Hematopoietic multipotent progenitor cell treated with erythropoietin and hydrocortisone succinate and interleukin-3 and kit ligand, for 17 days (in vitro differentiated cells): ENCODE measurements at places on chromosomes 16 and 17.

DNA sequence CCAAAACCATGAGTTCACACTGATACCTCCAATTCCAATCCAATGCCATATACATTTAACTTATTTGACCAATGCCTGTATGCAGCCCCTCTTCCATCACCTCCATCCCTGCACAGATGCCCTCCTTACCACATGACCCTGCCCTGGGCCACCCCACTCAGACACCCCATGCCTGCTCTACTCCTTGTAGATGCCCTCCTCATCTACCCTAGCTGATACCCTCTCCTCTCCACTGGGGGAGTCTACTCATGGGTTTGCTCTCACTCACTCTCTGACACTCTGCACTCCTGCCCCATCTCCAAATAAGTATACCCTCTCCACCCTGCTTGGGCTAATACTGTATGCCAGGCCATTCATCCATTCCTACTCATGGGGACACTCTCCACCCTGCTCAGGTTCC, 16.0 kb upstream of the CMTM4 start:
- no peak for DNase-seq

DNA sequence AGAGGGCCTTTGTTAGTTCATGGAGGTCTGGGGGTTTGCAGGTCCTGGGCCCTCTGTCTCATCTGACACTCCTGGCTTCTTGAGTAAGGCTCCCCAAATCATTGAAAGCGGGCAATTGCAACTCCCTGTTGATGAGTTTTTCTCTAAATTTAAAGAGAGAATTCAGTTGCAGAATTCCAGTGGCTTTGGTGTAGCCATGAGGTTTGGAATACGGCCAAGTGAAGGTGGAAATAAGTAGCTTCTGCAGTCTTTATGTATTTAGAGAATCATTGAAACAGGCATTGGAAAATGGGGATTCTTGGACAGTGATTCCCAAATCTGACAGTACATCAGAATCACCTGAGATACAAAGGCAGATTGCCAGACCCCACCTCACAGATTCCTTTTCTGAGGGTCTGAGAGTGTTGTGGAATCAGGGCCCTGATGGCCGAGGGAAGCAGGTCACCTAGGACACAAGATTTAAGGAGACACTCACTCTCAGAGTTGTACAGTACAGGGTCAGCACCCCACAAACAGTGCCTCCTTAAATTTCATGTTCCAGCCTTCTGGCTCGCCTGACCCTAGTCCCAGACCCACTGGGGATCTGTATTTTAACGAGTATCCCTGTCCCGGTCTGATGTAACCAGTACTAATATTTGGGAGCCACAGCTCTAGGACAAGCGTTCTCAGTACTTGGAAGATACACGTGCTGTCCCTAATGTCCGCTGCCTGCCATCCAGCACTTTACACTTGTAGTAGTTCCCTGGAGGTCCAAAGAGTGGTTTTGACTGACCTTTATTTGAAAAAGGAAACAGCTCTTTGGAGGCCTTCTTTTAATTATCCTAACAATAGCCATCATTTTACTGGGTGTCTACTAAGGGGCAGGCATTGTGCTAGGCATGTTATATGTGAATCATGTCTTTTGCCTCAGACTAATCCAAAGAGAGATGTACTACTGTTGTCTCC, 37.8 kb downstream of the YPEL2 start:
- no peak for DNase-seq

GRCh38 chr17:13329421-13329820, 272.3 kb downstream of the HS3ST3A1 start:
- DNase-seq, result no peak

DNA sequence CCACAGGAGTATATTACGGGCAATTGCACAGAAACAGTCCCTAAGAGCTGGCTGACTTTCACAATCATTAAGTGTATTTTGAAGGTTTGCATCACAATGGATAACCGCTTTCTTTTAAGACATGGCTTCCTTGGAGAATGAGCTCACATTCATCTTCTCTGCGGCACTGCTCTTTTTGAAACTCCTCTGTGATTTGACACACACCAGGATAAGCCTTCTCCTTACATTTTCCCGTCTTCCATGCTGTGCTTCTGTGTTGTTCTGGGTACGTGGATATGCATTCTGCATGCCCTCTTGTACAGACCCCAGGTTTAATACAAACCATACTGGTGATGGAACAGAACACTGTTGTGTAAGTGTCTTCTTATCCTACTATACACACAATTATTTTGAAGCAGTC, 89.5 kb upstream of the METRNL start:
- no peak for DNase-seq

DNA sequence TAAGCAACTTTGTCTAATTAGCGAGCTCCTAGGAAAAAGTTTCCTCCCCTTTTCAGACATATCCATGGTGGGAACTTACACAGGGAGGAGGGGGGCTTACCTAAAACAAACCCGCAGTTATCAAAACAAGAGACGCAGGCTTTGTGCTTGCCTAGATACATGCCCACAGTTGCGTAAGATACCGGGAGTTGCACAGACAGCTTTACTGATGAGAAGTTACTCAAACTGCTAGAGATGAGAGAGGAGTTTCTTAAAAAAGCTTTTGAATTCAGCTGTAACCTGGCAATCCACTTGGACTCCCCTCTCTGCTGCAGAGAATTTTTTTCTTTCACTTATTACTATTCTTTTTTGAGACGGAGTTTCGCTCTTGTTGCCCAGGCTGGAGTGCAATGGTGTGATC, 6.8 kb upstream of the ZP2 start:
- no peak for DNase-seq

GRCh38 chr16:17389384-17389783, 81.4 kb downstream of the XYLT1 start:
- no peak for DNase-seq

DNA sequence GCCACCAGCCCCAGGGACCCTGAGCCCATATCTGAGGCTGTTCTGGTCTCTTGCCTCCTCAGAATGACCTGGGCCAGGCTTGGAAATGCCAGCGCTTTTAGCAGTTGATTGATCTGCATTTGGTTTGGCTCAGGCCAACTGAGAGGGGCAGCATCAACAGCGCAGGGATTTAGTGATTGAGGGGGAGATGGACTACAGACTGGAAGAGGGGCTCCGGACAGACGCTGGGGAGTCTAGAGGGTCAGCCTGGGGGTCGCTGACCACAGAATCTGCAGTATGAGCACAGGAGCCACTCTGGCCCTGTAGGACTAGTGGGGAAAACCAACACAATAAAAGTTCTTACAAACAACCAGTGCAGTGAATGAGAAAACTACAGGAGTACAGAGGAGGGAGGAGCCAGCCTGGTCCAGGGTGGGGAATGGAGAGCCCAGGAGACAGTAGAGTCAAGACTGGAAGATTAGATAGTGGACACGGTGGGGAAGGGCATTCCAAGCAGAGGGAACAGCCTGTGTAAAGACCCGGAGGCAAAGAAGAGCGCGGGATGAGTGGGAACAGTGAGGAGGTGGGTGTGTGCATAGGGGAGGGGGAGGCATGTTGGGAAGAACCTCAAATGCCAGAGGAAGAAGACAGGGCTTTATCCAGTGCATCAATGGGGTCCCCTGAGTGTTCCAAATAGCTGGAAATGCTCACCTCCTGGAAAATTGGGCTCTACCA, 128.9 kb downstream of the MRM1 start:
- DNase-seq, result no peak

DNA sequence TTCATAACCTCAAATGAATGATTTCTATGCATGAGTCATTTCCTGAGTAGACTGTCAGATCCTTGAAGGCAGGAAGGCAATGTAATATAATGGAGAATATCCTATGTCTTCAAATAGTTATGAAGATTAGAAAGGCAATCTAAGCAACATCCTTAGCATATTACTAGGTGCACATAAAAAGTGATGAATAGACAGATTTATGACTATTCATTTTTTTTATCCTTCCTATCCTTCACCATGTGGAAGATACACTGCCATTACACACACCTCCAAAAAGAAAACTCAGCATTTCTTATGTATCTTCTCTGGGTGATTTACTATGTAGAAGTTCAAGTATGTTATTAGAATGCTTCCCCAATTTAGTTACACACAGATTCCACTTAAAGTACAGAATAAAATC, 126.4 kb upstream of the MAF start:
- DNase-seq, result no peak

- DNase-seq, result no peak
Observed at GRCh38 chr16:19677402-19677801, 40.6 kb downstream of the KNOP1 start.

GRCh38 chr16:57409870-57410587, 5.5 kb downstream of the CCL17 start:
- no peak for DNase-seq

- DNase-seq, result no peak
Observed at GRCh38 chr17:73841431-73842060, 197.3 kb upstream of the SDK2 start.

- no peak for DNase-seq
Observed at GRCh38 chr16:55000595-55000994, 69.9 kb downstream of the IRX5 start.

DNA sequence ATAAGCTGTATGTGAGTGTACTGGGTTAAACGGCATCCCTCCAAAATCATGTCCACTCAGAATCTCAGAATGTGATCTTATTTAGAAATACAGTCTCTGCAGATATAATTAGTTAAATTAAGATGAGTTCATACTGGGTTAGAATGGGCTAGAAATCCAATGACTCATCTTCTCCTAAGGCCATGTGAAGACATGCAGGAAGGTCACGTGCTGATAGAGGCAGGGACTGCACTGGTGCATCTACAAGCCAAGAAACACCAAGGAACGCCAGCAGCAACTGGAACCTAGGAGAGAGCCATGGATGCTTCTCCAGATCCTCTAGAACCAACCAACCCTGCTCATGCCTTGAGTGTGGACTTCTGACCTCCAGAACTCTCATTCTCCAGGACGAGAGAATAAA, 241.0 kb downstream of the XYLT1 start:
- DNase-seq, result no peak

DNA sequence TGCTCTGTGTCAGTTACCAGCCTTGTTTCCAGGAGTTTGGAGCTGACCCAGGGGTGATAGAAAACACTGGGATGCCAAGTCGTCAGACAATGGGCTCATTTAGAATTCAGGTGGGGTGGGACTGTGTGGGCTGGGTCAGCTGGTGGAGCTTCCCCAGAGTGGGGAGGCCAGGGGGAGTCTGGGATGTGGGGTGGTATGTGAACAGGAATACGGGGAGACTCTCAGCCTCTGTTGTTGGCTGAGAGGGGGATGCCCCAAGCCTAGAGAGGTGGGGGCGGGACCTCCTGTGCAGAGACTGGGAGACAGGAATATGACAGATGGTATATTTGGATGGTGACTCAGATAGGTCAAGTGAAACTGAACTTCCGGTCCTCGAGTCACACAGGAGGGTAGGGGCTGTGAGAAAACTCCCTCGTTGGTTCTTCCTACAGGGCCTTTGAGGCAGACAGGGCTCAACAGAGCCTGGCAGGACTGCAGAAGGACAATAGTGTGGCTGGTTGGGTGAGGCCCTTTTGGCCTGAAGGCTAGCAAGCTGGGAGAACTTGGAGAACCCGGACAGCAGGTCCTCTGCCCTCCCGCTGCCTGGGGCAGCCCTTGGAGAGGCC, 23.7 kb downstream of the CDH1 start:
- no peak for DNase-seq

- DNase-seq, result no peak
Observed at GRCh38 chr16:74718140-74718539, 17.5 kb upstream of the MLKL start.

- DNase-seq, result no peak
Observed at GRCh38 chr17:70629902-70630301, 460.6 kb downstream of the KCNJ2 start.

DNA sequence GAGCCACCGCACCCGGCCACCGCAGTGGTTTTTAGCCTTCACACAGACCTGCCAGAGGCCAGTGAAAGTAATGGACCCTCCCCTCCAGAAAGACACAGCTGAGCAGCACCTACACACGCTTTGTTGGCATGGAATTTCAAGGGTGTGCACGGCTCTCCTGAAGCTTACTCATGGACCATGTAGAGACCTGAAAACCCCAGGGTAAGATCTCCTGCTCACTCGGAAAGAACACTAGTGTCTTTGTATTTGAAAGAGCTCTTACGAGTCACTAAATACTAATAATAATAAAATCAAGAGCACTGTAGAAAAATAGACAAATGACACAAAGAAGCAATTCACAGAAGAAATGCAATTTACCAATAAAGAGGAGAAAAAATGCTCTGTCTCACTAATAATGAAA, 20.0 kb downstream of the SLC43A2 start:
- DNase-seq, result no peak

GRCh38 chr16:17078931-17079631, 391.7 kb downstream of the XYLT1 start:
- no peak for DNase-seq

DNA sequence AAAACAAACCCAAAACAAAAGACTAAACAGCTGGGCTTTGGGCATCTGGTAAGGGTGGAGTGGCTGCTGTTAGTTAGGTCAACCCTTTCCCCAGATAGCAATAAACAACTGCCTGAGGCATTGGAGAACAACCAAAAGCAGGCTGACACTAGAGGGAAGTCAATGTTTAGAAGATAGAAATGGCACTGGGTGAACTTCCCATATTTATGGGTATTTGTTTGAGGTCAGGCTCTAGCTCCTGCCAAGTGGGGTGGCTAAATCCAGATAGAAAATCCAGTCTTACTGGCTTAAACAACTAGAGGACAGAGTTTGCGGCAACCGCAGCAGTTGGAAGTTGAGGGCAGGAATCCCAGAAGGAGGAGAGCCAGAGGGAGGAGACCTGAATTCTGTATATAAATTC, 79.4 kb downstream of the SDK2 start:
- DNase-seq, result no peak

DNA sequence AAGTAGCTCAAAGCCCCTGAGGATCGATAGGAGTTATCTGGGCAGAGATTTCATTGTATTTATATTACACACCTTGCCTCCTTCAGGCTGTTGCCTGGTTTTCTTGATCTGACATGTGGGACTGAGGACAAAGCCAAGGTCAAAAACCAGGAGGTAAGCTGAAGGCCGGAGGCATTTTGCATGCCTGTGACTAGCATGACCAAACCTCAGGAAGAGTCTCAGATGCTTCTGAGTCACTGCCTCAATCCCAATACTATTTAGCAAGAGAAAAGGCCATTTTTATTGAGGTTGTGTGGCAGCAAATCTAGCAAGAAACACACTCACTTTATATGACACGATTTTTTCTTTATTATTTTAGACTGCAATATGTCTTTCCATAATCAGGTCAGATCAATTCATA, 968.1 kb downstream of the CDH11 start:
- DNase-seq, result no peak

DNA sequence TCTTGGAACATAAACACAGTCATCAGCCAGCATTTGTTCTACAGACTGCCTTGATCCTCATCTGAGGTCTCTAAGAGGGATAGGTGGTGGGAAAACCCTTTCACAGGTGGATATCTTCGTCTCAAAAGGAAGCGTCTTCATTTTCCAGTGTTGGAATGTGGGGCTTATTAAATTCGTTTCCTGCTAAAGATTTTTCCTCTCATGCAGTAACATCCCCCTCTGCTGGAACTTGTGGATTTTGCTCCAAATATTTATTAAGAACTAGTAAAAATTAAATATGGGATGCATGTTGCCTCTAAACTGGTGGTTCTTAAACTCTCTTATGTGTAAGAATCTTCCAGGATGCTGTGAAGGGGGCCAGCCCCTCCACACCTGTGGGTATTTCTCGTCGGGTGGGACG, 20.1 kb upstream of the MLYCD start:
- no peak for DNase-seq
